Stimulated activated CD4-positive, alpha-beta T cell treated with anti-CD3 and anti-CD28 coated beads, Interleukin-1b, Interleukin-23, amount 100 ng/mL, for 1 hour (primary cell): ENCODE measurements at places on chromosomes 12 and 14.

- DNase-seq: no peak
Observed at GRCh38 chr14:56271970-56272369, 153.8 kb downstream of the PELI2 start.

DNA sequence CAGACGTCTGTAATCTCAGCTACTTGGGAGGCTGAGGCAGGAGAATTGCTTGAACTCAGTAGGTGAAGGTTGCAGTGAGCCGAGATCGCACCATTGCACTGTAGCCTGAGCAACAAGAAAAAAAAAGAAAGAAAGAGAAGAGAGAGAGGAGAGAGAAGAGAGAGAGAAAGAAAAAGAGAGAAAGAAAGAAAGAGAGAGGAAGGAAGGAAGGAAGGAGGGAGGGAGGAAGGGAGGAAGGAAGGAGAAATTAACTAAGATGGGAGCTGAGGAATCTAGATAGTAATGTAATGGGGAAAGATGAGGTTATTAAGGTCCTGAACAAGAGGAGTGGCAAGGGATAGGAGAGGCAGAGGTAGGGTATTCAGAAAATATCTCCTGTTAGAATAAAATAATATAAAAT is 17.4 kb upstream of the SGPP1 start:
- no peak for DNase-seq

- DNase-seq: no peak
Observed at GRCh38 chr12:122423258-122424165, 1.0 kb upstream of the CLIP1 start.

DNA sequence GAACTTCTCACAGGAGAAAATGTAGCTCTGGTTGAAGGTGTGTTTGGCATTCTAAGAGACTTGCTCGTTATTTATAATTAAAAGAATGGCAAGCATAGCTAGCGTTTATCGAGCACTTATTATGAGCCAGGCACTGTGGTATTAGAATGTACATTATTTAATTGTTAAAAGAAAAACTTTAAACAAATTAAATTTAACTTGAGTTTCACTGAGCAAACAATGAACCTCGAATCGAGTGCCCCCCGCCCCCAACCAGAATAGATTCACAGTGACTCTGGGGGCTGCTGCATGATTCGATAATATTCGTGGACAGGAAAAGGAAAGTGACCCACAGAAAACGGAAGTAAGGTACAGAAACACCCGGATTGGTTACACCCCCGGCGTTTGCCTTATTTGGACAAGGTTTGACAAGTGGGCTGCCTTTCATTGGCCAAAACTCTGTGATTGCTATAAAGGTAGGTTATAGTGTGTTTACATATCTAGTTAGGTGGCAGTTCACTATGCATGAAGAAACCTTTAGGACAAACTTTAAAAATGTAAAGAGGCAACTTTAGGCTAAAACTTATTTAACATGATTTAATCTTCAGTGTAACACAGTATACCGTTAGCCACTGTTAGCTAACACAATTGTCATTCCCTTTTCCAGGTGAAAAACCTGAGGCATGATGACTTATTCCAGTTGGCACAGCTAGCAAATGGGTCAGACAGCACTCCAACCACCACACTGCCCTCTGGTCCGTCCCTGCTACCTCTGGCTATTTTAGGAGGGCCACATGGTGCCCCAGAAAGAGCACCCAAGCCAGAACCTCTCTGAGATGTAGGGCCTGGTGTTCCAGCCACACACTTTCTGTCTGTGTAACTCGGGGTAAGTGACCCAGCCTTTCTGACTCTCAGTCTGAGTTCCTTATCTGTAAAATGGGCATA is 7.1 kb downstream of the SCNN1A start:
- DNase-seq: no peak

DNA sequence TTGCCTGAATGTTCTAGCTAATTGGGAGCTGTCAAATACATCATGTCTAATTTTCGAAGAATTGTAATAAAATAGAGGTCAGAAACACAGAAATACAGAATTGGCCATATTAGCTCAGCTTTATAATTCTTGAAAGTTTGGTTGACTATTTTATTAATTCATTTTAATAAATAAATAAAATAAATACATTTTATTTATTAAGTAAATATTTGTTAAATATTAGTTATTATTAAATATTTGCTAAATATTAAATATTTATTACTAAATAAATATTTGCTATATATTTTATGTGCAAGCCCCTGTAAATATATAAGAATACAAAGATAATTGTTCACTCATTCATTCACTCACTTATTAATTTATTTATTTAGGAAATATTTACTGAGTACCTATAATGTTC is 231.3 kb downstream of the SSPN start:
- no peak for DNase-seq

DNA sequence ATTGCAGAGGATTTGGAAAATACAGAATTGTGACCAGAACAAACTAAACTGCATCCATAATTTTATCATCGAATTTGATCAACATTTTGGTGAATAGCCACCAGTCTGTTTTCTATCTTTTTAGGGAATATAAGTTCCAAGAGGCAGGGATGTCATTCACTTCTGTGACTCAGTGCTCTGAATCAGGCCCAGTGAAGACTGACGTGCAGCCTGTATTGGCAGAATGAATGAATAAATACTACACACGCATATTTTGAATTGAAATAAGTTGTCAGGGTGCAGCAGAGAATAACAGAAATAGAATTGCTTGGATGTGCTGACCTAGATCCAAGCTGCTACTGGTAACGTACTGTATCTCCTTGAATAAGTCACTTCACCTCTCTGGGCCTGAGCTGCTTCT is 1.3 kb upstream of the EMP1 start:
- DNase-seq: no peak

DNA sequence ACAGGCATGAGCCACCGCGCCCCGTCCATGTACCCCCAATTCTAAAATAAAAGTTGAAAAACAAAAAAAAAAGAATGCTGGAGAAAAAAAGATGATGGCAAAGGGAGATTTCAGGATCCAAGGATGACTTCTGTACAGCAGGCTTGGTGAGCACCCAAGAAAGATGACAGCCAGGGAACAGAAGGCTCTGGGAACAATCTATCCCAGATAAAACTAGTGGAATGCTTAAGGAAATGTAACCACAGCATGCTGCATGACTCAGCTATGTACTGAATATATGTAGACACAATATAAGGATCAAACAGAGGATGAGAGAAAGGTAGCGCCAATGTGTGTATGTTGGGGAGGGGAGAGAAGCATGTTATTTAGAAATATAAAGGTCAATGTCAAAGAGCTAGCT is 123.7 kb upstream of the TMTC1 start:
- DNase-seq: no peak

GRCh38 chr14:44657696-44658388 is 150.8 kb upstream of the FSCB start:
- DNase-seq: no peak

- DNase-seq: no peak
Observed at GRCh38 chr14:71773898-71774481, 158.2 kb upstream of the RGS6 start.

- no peak for DNase-seq
Observed at GRCh38 chr14:100416081-100416680, 93.0 kb downstream of the SLC25A47 start.
